Right kidney (tissue), 9 donors: ENCODE measurements at places on chromosomes 12 and 14.

GRCh38 chr14:59619061-59619460 lies 42.4 kb upstream of the CCDC175 start:
- DNase-seq, result no peak

GRCh38 chr14:102418853-102419240 lies 56.1 kb downstream of the TECPR2 start:
- DNase-seq, result no peak

DNA sequence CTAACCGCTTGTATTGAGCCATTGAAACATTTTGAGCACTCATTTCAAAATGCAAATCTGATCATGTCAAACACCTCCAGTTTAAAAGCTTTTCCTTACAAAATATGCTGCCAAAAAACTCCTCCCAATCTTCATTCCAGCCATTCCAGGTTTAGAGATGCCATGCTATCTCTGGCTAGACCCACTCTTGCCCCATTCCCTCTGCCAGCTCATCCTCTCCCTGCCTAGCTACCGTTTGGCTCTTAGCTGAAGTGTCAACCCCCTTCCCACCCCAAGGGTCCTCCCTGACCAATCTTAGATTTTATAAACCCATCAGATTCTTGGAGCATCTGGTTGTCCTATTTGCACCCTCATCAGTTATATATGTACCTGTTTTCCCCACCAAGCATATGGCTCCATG lies 75.0 kb downstream of the SCAF11 start:
- no peak for DNase-seq

GRCh38 chr14:52279408-52279807 lies 11.9 kb downstream of the PTGDR start:
- DNase-seq, result no peak

DNA sequence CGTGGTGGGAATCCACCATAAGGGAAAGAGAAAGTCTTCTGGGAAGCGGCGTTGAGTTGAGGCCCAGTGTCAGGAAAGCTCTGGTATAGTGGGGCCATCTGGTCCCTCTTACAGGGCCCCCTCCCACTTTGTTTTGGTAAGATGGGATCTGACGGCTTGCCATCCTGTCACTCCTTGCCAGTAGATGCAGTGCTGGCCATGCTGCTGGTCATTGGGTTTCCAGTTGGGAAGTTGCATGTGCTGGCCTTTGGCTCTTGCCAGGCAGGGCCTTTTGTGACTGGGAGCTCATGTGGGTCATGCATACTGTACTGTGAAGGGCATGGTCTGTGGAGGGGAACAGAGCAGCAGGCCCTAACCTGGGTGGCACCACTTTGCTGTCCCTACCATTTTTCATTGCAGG lies 3.8 kb downstream of the TRAF3 start:
- no peak for DNase-seq

DNA sequence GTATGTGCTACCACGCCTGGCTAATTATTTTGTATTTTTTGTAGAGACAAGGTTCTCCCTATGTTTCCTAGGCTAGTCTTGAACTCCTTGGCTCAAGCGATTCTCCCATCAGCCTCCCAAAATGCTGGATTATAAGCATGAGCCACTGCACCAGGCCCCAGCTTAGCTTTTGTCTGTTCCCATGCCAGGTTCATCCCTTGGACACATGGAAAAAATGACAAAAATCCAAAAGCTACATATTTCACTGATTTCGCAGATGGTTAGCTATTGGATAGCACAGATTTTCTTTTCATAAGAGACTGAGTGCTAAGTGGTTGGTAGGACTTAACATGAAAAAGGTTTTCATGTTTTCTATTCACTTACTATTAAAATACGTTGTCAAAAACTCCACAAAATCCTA lies 286.6 kb upstream of the KITLG start:
- DNase-seq, result no peak

DNA sequence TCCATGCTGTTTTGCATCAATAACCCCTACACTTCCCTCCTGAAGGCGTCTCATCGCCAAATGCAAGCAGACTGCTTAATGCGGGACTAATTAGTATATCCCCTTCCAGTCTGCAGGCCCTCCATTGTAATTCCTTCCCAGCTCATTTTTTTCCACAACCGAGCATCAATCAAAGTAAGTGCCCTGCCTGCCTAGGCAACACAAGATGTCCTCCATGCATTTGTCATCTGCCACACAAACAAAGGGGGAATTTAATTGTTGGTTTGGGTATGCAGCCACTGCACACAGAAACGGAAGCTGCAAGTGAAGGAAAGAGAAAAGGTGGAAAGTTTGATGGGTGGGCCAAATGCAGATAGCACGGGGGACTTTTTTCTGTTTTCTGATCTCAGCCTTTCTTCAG lies 168.0 kb downstream of the EGLN3 start:
- DNase-seq, result no peak

- DNase-seq, result peak; percentile 76
Measured at GRCh38 chr12:116455540-116456329, 103.4 kb upstream of the MAP1LC3B2 start.

GRCh38 chr12:12764824-12765223 lies 20.6 kb upstream of the APOLD1 start:
- no peak for DNase-seq

- no peak for DNase-seq
Measured at GRCh38 chr14:93832081-93832480, 43.8 kb upstream of the PRIMA1 start.

GRCh38 chr12:66189486-66189843 lies 451 bp downstream of the IRAK3 start:
- DNase-seq, result no peak

DNA sequence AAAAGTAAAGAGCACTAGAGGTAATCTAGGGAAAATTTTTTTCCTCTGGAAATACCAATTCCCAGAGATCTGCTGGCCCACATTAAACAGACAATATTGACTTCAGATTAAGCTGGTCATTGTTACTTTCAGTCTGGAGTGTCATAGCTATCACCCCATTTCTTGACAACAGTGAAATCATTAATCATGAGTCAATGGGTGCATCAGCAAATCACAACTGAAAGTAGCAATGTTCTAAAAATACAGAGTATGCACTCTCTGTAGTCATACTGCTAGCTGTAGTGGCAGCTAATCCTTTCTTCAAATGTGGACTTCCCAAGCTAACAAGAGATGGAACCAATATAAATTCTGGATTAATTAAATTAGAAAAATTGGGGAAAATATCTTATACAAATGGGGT lies 129.9 kb downstream of the CPNE8 start:
- DNase-seq, result no peak

- DNase-seq, result no peak
Measured at GRCh38 chr12:49946497-49946896, 4.0 kb upstream of the AQP2 start.

- DNase-seq, result no peak
Measured at GRCh38 chr14:78618368-78618767, 448.2 kb downstream of the NRXN3 start.

DNA sequence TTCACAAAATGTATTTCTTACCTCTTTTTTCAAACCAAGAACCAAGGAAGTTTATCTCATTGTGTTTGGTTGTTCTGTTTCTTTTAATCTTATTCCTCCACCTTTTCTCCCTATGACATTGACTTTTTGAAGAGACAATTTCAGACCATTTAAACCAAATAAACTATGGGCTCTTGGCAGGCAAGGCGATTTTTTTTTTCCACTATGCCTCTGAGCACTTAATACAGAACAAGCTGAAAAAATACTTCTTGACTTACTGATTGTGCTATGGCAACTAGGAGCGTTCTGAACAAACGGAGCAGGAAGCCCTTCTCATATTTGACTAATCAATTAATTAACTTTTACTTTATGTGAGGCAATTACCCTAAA lies 98.0 kb downstream of the ZNF664 start:
- DNase-seq, result no peak

- no peak for DNase-seq
Measured at GRCh38 chr14:76391981-76392690, 16.2 kb downstream of the ESRRB start.

DNA sequence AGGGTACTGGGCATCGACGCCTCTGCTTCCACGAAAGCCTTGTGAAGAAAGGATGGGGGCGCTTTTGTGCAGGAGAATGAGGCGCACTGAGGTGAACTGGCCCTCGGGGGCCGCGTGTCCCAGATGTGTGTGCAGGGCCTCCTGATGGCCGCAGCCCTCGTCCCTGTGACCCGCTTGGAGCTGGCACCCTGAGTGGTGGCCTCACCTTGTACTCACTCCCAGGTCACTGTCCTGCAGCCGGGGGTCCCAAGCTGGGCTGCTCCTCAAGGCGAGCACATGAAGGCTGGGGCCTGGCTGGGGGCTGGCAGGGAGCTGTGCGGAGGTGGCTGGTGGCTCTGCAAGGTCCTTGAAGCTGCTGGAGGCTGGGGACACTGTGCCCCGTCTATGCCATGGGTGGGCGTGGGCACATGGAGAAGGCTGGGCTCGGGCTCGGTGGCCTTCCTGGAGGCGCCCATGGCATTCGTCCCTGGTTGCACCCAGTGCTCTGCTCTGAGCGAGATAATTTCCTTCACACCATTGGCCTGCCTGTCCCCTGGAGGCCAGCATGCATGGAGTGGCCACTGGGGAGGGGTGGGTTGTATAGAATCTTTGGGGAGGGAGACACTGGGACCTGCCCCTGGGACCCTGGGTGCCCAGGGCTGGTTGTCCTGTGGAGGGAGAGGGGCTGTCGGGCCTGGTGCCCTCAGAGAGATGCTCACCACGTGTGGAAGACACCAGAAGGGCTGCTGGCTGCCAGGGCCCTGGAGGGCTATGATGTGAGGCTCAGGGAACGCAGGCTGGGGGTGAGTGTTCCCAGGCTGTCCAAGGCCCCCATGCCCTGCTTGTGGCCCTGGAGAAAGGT lies 79.3 kb downstream of the TMEM121 start:
- DNase-seq, result no peak

DNA sequence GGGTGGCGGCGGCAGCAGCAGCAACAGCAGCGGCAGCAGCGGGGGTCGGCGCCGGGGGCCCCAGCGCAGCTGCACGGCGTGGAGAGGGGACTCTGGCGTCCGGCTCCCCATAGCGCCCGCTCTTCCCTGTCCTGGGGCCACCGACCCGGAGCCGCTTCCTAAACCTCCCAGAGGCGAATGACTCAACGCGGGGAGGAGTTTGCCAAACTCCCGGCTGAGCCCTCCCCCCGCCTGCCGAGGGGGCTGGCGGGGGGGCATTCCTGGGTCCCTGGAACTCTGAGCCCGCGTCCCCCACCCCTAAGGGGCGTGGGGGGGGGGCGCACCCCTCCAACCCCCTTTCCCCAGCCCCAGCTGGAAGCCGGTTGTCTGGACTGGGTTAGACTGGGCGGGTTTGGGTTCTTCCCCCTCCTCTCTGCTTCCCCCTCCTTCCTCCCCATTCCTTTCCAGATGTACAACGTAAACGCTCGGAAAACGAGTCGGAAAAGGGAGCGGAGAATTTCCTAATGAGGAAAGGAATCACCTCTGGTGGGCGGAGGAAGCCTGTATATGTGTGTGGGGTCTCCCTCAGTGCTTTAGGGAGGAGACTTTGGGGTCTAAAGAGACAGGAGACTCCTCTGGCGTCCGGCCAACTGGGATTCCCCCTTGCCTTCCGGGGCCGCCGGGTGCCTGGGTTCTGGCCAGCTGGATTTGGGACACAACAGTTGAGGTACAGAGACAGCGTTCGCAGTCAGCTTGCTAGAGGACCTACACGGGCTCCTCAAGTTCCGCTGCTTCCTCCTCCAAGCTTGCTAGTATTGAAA lies at the start of gene ITGA5:
Gene ITGA5, minus strand, starts transcription at position 179 of the 800 bp plus-strand sequence. Its CDS starts 68 bp downstream, at position 111.
- peak; percentile 66 for DNase-seq

DNA sequence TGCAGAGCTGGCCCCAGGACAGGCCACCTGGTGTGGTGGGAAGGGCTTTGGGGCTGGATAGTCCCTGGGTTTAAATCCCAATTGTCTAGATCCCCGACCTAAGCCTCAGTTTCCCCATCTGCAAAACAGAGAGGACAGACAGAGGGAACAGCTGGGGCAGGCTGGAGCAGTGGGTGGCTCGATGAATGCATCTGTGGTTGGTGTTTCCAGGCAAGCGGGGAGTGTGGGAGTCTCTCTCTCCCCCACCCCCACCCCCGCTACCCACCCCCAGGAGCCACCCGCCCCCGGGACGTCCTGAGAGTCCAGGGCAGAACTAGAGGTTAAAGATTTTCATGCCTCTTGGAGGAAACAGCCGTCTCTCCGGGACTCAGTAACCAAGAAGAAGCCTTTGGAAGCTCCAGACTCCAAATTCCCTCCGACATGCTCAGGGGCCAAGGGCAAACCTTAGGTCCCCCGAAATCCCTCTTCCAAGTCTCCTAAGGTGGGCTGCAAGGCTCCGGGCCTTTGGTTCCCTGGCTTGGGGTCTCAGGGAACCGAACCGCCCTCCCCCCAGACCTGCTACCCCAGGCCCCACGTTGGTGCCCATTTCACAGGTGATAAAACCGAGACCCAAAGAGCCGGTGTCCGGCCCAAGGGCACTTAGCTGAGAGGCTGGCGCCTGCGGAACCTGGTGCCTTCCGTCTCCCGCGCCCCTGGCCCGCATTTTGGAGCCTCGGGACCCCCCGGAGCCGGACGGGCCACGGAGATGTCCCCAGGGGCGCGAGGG lies 474 bp downstream of the TRPV4 start:
- DNase-seq, result no peak

- no peak for DNase-seq
Measured at GRCh38 chr12:47881826-47882427, 22.9 kb downstream of the VDR start.

DNA sequence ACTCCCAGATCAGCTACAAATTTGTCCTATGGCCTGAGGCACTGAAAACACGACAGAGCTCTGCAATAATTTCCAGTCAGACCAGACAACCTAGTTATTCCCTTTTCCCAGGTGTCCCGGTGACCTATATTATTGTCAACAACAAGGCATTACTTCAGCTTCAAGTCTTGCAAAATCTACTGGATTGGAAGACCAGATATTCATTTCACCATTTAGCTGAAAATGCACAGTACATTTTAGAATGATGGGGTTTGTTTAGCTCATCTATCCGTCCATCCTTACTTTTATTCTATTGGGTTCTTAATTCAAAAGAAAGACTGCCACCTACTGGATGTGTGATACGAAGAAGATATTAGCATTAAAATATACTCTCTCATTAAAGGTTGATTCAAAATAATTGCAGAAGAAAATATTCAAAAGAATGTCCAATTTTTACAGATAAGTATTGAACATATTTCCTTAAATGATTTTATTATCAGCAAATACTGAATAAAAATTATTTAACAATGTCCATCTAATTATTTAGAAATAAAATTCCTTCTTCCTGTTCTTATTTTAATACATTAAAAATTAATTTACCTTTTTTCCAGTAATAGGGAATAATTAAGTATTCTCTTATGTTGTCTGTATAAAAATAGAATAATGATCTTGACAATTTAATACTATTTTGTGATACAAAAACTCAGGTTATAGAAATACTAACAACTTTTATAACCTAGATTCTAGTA lies 244.9 kb upstream of the LRIG3 start:
- no peak for DNase-seq

GRCh38 chr14:60227291-60227690 lies 21.7 kb upstream of the PPM1A start:
- DNase-seq, result no peak

GRCh38 chr12:97968641-97969197 lies 506.1 kb downstream of the RMST start:
- DNase-seq, result no peak

DNA sequence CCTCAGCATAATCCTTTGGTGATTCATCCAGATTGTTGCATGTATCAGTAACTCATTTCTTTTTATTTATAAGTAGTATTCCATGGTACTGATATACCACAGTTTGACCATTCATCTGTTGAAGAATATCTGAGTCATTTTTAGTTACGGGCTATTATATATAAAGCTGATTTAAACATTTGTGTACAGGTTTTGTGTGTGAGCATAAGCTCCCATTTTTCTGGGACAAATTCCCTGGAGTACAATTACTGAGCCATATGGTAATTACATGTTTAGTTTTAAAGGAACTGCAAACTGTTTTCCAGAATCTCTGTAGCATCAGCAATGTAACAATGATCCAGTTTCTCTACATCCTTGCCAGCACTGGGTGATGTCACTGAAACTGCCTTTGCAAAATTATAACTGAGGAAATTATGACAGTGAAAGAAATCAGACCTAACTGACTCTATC lies 236.2 kb upstream of the KRR1 start:
- no peak for DNase-seq
